ENCODE measurements at places on chromosomes 2 and 18.

- no peak for DNase-seq
Observed at GRCh38 chr2:38788306-38788705, 10.3 kb downstream of the GEMIN6 start.

- no peak for DNase-seq
Observed at GRCh38 chr18:63159590-63159989, 160.0 kb downstream of the BCL2 start.

GRCh38 chr18:8332286-8332685 lies 277.0 kb upstream of the RAB12 start:
- DNase-seq = no peak

DNA sequence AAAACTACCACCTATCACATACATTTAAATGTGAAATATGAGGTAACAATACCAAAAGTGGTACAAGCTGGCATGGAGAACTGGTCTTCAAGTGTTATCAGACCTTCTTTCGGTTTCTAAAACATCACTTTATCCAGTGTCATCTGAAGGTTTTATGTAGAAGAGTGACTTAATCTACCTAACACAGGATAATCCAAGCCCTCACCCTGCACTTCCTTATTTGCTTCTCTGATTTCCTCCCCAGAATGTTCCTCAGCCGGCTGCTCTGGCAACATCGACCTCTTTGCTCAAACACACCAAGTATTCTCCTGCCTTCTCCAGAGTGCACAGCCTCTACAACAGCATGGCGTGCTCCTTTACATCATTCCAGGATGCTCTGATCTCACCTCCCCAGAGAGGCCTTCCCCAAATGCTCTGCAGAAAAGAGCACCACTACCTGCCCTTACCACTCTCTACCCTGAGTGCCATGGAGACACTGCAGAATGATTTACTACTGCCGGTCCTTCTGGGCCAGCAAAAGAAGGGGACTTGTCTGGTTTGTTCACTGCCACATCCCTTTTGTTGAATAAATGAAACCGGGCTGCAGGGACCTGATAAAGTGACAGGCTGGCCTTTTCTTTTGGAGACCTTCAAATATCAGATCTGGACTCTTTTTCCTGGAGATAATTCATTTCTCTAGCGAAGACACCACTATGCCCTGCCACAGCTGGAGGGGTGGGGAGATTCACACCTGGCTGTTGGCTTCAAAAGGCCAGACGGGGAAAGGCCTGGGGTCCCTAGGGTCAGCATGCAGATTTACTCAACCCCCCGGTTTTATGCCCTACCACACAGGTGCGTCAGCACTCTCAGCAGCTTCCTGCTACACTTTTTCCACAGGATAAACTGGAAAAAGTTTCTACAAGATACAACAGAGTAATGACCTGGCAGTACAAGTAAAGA lies 42.0 kb downstream of the TTR start:
- DNase-seq = no peak

GRCh38 chr2:151713291-151713903 lies 20.9 kb downstream of the NEB start:
- no peak for DNase-seq

- DNase-seq = no peak
Observed at GRCh38 chr2:174341995-174342685, 7.4 kb downstream of the SP9 start.

DNA sequence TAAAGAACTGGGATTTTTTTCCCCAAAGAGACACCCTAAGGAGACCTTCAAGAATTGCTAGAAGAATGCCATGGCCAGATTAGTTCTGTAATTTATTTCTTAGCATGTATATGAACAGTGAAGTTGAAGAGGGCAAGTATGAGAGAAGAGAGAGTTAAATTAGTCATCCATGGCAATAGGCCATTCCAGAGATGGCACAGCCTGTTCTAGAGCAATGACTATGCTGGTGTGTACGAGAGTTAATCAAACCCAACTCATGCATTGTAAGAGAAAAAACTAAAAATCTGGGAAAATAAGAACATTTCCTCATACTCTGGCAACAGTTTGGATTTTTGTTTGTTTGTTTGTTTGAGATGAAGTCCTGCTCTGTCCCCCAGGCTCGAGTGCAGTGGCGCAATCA lies 112.1 kb upstream of the PIK3C3 start:
- no peak for DNase-seq

DNA sequence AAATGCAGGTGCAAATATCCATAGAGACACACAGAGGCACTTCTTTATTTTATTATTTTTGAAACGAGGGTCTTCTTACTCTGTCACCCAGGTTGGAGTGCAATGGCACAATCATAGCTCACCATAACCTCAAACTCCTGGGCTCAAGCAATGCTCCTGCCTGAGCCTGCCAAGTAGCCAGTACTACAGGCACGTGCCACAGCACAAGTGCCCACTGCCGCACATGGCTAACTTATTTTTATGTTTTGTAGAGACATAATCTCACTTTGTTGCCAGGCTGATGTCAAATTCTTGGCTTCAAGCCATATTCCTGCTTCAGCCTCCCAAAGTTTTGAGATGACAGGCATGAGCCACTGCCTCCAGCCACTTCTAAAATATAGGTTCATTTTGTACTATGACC lies 537.6 kb downstream of the THSD7B start:
- DNase-seq = no peak

- DNase-seq = no peak
Observed at GRCh38 chr18:12253663-12254135, 462 bp upstream of the CIDEA start.

DNA sequence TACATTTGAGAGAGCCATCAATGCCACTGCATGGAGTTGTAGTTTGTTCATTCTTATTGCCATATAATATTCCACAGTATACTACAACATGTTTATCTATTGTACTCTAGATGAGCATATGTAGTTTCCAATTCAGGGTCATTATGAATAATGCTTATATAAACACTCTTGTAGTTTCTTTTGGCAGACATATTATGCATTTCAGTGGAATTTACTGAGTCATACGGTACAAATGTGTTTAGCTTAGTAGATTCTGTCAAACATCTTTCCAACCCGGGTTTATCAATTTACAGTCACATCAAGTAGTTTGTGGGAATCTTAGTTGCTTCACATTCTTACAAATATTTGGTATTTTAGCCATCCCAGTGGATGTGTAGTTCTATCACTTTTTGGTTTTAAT lies 161.1 kb downstream of the KCNH7 start:
- no peak for DNase-seq

DNA sequence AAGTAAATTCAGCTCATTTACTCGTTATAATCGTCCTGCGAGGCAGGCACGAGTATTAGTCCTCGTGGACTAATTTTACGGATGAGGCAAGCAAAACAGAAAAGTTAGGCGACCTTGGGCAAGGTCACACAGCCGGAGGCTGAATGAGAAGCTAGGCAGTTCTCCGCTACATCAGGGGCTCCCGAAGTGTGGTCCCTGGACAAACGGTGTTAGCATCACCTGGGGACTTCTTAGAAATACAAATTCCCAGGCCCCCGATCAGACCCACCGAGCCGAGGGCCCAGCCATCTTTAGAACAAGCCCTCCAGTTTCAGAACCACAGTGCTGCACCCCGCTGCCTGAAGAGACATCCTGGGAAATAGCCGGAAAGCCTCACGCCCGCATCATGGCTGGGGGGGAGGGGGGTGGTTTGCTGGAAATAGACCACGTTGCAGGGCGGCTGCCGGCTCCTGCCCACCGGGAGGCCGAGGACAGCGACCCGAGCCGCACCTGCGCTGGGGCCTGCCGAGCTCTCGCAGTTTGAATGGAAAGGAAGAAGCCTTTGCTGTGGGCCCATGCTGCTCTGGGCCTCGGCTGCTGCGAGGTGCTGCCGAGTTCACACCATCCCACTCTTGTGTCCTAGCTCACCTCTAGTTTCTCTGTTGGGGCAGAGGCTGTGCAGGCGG lies 72.2 kb downstream of the TFCP2L1 start:
- no peak for DNase-seq

DNA sequence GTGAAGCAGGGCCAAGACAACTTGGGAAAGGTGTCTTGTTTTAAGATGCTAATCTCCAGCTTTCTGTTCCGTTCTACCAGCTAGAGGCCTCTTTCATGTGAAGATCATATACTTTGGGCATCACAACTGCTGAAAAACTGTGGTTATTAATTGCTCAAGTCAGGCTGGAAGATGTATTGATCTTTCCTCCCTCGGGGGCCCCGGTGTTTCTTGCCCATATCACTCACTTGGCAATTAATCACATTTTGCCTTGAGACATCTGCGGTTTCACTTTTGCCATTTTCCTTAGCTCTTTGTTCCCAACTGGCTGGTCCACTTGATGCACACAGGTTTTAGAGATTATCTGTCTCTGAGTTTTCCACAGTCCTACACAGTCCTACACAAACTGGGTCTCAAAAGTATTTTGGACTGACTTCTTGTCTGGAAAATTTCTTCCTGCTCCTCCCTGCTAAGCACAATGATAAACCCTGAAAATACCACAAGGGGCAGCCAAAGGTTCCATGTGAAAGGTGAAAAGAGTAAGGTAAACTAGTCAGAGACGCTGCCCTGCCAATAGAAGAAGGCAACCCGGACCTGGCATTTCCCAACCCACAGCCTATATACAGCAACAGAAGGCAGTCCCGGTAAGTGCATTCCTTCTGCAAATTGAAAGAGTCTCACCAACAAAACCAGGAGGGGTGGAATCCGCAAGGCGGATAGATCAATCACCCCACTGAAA lies 181.0 kb downstream of the AFF3 start:
- DNase-seq = no peak

GRCh38 chr2:159199761-159200465 lies 86.6 kb downstream of the WDSUB1 start:
- no peak for DNase-seq

DNA sequence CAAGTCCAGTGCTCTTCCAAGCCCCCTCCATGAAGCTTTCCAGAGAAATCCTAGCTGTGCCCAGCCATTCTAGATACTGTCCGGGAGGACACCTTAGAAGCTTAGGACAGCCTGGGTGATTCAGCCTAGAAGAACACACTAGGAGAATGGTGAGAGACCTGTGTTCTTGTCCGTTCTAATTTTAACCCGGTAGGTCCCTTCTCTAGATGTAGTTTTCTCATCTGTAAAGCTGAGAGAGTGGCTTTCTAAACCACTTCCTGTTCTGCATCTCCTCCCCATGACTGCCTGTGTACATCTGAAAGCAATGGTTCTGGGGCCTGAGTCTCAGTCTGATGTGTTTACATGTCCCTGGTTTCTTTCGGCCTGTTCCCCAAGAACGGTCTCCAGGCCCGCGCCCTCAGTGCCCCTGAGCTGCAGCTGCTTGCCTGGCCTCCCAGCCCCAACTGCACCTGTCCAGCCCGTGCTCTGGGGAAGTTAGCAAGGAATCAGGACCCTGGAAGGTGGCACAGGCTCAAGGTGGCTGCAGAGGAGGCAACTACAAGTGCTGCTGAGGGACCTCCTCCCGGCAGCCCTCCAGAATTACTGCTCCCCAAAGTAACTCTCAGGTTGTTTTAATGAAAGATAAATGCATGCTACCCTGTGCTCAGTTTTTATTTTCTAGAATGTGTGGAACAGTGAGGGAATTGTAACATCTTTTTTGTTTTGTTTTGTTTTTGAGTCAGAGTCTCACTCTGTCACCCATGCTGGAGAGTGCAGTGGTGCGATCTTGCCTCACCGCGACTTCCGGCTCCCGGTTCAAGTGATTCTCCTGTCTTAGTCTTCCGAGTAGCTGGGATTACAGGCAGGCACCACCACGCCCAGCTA lies 105.9 kb downstream of the LBH start:
- DNase-seq = no peak

GRCh38 chr2:11502740-11503292 lies 31.0 kb upstream of the GREB1 start:
- DNase-seq = no peak

DNA sequence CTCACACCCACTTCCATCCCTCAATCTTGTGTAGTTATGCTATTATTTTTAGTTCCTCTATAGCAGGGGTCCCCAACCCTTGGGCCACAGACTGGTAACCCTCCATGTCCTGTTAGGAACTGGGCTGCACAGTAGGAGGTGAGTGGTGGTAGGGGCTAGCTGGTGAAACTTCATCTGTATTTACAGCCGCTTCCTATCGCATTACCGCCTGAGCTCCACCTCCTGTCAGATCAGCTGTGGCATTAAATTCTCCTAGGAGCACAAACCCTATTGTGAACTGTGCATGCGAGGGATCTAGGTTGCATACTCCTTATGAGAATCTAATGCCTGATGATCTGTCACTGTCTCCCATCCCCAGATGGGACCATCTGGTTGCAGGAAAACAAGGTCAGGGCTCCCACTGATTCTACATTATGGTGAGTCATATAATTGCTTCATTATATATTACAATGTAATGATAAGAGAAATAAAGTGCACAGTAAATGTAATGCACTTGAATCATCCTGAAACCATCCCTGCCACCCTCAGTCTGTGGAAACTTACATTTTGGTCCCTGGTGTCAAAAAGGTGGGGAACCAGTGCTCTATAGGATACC lies 1.6 kb upstream of the RAB11FIP5 start:
- DNase-seq = no peak

DNA sequence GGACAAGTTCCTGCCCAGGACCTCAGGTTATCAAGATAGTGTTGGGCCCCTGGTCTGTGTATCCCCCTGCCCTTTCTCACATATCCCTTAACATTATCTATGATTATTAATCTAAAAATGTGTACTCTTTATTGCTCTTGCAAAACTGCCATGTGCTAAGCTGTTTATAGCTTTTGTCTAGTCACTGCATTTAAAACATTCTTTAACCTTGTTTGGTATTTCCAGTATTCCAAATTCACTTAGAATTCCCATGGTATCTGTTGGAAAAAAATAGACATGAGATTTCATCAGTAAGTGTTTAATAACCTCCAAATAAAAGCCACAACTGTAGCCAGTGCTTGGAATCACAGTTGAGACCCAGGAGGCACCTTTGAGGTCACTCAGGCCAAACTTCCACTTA lies 16.2 kb upstream of the GLS start:
- no peak for DNase-seq

- no peak for DNase-seq
Observed at GRCh38 chr2:37625156-37625555, 46.3 kb downstream of the CDC42EP3 start.

GRCh38 chr2:45068571-45069140 lies 59.4 kb upstream of the SIX2 start:
- no peak for DNase-seq

DNA sequence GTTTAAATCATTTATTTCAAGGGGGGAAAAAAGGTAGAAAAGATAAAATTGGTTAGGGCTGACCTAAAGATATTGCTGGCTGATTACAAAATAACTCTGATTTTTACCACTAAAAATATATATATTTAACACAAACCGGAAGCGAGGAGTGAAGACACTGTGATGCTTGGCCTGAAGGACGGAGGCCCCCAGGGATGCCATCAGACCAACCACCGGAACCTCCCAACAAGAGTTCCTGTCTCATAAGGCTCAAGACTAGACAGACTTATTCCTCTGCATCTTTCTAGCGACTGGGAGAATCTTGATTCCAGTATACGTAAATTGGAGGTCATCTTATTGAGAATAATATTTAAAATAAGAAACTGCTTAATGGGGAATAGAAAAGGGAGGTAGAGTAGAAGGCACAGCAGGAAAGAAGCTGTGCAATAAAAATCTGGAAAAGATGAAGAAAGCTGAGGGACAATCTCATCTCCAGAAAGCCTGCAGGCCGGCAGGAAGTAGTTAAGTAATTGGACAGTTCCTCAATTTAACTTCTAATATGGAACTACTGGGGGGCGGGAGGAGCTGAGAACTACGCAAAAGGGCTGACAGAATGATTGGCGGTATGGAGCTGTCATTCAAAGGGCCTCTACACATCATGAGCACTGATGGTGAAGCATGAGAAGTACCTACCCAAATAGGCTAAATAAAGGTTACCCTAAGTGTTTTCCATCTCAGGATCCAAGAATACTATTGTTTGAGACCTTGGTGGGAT lies 91.1 kb downstream of the DTNB start:
- DNase-seq = no peak

- DNase-seq = no peak
Observed at GRCh38 chr2:181008407-181008806, 28.0 kb downstream of the UBE2E3 start.

Measured in stimulated activated CD8-positive, alpha-beta memory T cell treated with anti-CD3 and anti-CD28 coated beads, Interleukin-4, amount 100 ng/mL, for 1 hour (primary cell).